ENCODE measurements at places on chromosomes 3 and 15.

- peak; percentile 74 for DNase-seq
Observed at GRCh38 chr3:69009559-69010410, 3.7 kb downstream of the EOGT start.

DNA sequence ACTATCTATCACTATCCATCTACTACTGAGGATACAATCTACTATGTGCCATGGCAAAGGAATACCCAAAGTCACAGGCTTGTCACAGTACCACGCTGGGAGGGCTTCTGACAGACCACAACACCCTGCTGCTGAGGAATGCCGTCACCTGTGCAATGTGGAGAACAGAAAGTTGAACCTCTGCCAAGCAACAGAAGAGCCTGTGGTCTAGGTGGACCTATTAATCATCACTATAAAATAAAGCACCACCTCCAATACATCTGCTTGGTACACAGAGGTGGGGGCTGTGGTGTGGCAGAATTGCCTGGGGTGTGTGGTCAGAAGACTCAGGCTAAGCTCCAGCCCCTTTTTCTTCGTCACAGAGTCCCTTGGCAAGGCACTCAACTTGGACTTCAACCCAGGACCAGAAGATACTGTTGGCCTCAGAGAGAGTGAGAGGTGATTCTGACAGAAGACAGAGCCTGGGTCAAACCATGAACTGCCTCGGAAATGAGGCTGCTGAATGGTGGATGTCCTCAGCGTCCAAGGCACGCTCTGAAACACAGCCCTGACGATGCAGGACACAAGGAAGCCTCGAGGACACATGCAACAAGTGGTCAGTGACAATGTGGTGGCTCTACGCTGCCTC, 189.4 kb upstream of the CHRNA7 start:
- DNase-seq = no peak

GRCh38 chr15:36344887-36345286, 234.5 kb upstream of the CDIN1 start:
- DNase-seq = no peak

DNA sequence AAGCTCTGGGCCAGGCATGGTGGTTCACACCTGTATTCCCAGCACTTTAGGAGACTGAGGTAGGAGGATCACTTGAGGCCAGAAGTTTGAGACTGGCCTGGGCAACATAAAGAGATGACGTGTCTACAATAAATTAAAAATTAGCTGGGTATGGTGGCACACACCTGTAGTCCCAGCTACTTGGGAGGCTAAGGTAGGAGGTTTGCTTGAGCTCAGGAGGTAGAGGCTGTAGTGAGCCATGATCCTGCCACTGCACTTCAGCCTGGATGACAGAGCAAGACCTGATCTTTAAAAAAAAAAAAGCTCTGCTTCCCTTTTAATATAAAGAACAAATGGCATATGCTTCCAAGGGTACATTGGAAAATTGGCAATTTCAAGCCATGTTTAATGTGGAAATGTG, 46.7 kb downstream of the FNDC3B start:
- no peak for DNase-seq

- no peak for DNase-seq
Observed at GRCh38 chr3:148606979-148607378, 90.7 kb upstream of the AGTR1 start.

Data from myocyte (in vitro differentiated cells).